Psoas muscle (tissue), 8 donors: ENCODE measurements at places on chromosomes 3 and 15. TPM values are rescaled to one million over a fixed set of nuclear protein-coding genes. Genes with fewer than 3 reads are reported as not detected.
A peak's percentile ranks its signal among the peaks of the same experiment; 100 is the strongest.

DNA sequence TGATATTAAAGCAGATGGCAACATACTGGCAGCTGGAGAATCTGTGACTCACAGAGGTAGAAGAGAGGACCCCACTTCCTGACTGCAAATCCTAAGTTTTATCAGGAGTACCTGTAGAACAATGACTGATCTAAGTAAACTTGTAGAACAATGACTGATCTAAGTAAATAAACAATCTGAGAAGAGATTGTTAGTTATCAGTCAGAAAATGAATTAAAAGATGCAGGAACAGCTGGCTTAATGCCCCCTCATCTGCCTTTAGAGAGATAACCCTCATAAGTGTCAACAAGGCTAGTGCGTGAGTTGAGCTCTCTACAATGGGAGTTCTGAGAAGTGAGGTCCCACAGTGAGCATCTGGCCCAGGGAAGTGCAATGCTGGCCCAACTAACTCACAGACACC is 14.6 kb downstream of the ACAD11 start:
- no peak overlapping the region for H3K4me3 ChIP-seq
- no peak for DNase-seq
- H3K27me3 ChIP-seq = no peaks in the 10 kb centered on the region
- no peaks in the 10 kb centered on the region for H3K4me1 ChIP-seq
- no peaks in the 10 kb centered on the region for H3K36me3 ChIP-seq

DNA sequence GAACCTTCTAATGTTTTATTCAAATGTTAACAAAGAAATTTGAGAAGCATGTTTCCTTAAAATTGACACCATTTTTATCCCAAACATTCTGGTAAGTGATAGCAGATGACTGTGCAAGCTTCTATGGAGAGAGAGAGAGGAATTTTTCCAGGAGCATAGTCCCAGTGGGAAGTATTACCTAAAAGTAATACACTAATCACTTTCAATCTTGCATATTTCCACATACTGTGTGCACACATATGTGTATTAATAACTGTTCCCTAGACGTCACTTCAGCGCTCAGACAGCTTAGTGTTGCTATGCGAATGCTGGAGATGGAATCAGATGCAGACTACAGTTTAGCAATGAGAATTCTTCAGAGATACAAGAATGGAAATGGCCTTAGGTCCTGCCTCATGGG is 424.3 kb upstream of the TPRG1 start:
- H3K27ac ChIP-seq = no peak overlapping the region
- DNase-seq = no peak
- no peak overlapping the region for H3K4me3 ChIP-seq

- H3K36me3 ChIP-seq = no peaks in the 10 kb centered on the region
- H3K4me3 ChIP-seq = no peak overlapping the region
- no peaks in the 10 kb centered on the region for H3K4me1 ChIP-seq
- no peak for DNase-seq
- no peak overlapping the region for H3K27ac ChIP-seq
Observed at GRCh38 chr3:37986479-37987314, 3.9 kb upstream of the VILL start.

DNA sequence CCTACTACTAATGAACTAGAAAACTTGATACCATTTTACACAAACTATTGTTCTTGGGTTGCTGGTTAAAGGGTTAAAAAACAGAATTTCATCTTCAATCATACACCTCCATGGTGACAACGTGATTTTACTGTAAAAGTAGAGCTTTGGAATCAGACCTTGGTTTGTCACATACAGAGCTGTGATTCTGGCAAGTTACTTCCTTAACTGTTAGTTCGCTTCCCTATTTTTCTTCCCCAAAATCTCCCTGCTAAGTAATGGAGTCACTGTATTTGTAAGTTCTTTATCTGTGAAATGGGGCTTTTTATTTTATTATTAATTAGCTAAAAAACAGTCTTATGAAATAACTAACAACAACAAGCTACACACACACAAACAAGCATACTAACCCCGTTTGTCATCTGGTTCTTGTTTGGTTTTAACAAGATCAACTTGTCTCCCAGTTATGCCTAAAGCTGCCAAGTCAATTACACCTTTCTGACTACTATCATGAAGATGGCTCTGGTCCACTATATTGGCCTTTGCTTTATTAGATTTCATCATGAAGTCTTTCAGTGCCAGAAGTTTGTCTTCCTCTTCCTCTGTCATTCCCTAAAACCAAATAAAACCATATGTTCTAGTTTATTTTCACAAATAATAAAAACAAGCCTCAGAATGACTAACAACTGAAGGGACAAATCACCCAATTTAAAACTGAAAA is 38.6 kb downstream of the PIK3R4 start:
- H3K27ac ChIP-seq = no peak overlapping the region
- no peaks in the 10 kb centered on the region for H3K27me3 ChIP-seq
- no peak overlapping the region for H3K4me3 ChIP-seq
- DNase-seq = no peak
- peaks cover 11% of the 10 kb centered on the region for H3K36me3 ChIP-seq
- H3K4me1 ChIP-seq = no peaks in the 10 kb centered on the region

DNA sequence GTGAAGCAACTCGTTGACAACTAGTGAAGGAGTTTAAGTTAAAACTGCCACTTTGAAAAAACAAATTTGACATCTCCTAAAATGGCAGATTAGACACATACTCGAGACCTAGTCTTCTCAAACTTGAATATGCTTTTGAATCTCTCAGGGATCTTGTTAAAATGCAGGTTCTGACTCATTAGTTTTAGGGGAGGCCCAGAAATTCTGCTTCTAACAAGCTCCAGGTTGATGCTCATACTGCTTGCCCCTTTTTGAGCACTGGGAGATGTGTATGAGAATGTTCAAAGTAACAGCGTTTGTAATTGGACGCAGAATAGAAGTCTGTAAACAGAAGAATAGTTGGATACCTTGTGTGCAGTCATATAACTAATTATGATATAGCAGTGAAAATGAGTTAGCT is 1.6 kb downstream of the C3orf38 start:
- H3K36me3 ChIP-seq = no peaks in the 10 kb centered on the region
- H3K4me3 ChIP-seq = peak overlapping the region; percentile 86
- H3K4me1 ChIP-seq = peaks cover 13% of the 10 kb centered on the region
- no peak for DNase-seq
- no peaks in the 10 kb centered on the region for H3K27me3 ChIP-seq
- H3K27ac ChIP-seq = no peak overlapping the region

GRCh38 chr3:129463716-129464115 is 23.7 kb downstream of the IFT122 start:
- H3K27me3 ChIP-seq = no peaks in the 10 kb centered on the region
- H3K27ac ChIP-seq = no peak overlapping the region
- no peaks in the 10 kb centered on the region for H3K4me1 ChIP-seq

HGD gene
- 0.40 TPM for total RNA-seq

GPR15 gene
- total RNA-seq = not detected
